ENCODE measurements at places on chromosomes 11 and 22.

- H3K36me3 ChIP-seq = no peaks in the 10 kb centered on the region
- H3K27ac ChIP-seq = no peak overlapping the region
- H3K4me1 ChIP-seq = peaks cover 11% of the 10 kb centered on the region
- no peak overlapping the region for H3K4me3 ChIP-seq
- DNase-seq = no peak
Measured at GRCh38 chr22:50704510-50705218, 32.0 kb downstream of the SHANK3 start.

- H3K36me3 ChIP-seq = no peaks in the 10 kb centered on the region
Measured at GRCh38 chr22:35554297-35554845, 13.7 kb downstream of the RASD2 start.

DNA sequence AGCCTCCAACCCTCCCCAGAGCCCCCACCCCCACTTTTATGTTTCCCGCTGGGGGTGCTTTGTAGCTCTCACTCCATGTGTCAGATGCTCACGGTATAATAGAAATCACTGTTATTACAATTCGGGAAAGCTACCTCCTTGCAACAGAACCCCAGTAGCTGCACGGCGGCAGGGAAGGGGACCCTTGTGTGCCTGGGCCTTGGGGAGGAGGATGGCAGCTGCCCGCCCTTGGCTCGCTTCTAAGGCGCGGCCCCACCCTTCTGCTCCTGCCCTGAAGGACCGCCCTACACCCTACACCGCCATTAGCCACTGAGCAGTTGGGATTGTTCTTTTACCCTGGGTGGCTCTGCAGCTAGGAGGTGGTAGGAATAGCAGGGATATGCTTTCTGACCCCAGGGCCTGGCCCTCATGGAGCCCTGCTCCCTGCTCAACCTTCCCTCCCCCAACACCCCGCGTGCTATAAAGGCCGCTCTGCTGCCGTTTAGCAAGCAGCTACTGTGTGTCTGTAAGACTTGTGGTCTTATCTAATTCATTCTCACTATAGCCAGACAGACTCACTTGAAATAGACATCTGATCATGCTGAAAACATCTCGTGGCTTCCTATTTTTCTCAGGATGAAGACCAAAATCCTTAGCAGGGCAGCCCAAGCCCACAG, 219.7 kb downstream of the CEP164 start:
- no peak overlapping the region for H3K27ac ChIP-seq
- no peak overlapping the region for H3K4me3 ChIP-seq
- no peak for DNase-seq
- H3K27me3 ChIP-seq = peaks cover 8% of the 10 kb centered on the region

GRCh38 chr11:122107566-122107965, 8.4 kb downstream of the BLID start:
- no peak overlapping the region for H3K27ac ChIP-seq
- H3K4me3 ChIP-seq = no peak overlapping the region
- no peaks in the 10 kb centered on the region for H3K4me1 ChIP-seq
- H3K36me3 ChIP-seq = no peaks in the 10 kb centered on the region

DNA sequence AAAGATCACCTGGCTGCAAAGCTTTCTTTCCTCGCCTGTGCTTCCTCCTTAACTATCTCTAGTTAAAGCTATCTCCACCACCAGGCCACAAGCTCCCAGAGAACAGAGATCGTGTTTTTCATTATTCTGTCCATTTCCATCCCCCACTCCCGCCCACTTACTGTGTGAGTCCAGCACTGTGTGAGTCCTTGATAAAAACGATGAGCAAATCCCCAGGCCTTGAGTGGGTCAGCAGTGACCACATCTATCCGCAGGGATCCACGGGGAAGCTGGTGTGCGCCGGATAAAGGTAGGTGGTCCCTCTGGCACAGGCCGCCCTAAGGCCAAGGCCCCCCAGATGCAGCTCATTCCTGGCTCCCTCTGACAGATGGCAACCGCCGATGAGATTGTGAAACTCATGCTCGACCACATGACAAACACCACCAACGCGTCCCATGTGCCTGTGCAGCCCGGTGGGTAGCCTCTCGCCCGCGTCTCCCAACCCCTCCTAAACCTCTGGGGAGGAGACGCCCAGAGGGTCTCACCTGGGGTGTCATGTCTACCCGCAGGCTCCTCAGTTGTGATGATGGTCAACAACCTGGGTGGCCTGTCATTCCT, 9.3 kb downstream of the TKFC start:
- no peak overlapping the region for H3K4me3 ChIP-seq
- no peak for DNase-seq
- H3K4me1 ChIP-seq = peaks cover 2% of the 10 kb centered on the region
- no peaks in the 10 kb centered on the region for H3K36me3 ChIP-seq
- H3K27me3 ChIP-seq = no peaks in the 10 kb centered on the region

GRCh38 chr11:117928446-117929141, 608 bp downstream of the TMPRSS13 start:
- no peaks in the 10 kb centered on the region for H3K36me3 ChIP-seq
- H3K4me3 ChIP-seq = peak overlapping the region; percentile 72
- peaks cover 39% of the 10 kb centered on the region for H3K4me1 ChIP-seq
- H3K27me3 ChIP-seq = no peaks in the 10 kb centered on the region
- peak; percentile 31 for DNase-seq

DNA sequence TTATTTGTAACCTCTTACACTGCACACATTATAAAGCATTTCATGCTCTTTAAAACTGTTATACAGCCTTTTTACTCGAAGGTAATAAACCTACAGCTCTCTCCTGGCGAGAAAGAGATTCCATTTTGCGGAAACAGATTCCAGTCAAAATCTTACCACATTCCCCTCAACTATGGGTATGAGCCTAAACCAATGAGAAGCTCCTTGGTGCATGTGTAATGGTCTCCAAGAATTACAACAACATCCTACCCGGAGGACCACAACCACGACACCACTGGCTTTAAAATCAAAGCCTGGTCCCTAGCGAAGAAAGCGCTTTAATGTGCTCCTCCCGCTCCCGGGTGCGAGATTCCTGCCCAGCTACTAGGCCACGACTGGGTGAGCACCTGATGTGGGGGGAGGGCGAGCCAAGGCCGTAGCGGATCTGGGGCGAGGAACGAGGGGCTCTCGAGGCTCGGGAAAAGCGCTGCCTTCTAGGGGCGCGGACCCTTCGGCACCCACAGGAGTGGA, 821 bp downstream of the CELF1 start:
- H3K4me1 ChIP-seq = peaks cover 45% of the 10 kb centered on the region
- H3K27me3 ChIP-seq = no peaks in the 10 kb centered on the region
- DNase-seq = no peak
- H3K27ac ChIP-seq = peak overlapping the region; percentile 97
- H3K4me3 ChIP-seq = peak overlapping the region; percentile 96

GRCh38 chr11:128904656-128905344, 13.6 kb downstream of the KCNJ5 start:
- no peaks in the 10 kb centered on the region for H3K36me3 ChIP-seq
- no peak overlapping the region for H3K27ac ChIP-seq
- H3K4me3 ChIP-seq = peak overlapping the region; percentile 78
- DNase-seq = no peak
- H3K27me3 ChIP-seq = peaks cover 14% of the 10 kb centered on the region

DNA sequence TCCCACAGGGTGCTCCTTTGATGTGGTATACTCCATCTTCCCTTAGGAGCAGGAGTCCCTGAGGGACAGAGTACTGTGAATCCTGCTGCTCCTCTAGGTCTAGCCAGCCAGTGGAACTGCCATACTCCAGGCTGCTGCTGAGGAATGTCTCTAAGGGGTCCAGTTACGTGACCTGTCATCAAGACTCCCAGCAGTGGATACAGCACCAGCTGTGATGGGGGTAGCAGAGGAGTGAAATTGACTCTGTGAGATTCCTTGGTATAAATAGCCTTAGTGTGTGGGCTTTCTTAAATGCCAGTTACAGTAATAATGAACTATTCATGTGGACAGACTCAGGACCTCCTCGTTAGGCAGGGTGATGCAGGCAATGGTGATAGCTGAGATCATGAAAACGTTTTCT, 140.4 kb upstream of the LUZP2 start:
- H3K36me3 ChIP-seq = no peaks in the 10 kb centered on the region
- H3K27ac ChIP-seq = no peak overlapping the region
- H3K4me1 ChIP-seq = no peaks in the 10 kb centered on the region
- no peak overlapping the region for H3K4me3 ChIP-seq
- DNase-seq = no peak

DNA sequence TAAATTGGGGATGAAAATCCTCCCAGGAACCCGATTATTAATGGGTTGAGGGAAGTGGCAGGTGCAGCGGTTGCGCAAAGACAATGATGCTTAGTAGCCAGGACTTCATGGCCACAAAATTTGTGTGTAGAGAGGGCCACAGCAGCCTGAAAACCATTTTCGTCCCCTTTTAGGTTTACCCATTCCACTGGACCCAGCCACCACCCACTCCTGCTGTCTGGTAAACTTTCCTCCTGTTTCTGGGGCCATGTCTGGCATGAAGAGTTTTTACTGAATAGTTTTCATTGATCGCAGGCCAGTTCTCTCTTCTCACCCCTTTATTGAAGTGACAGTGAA, 69.5 kb upstream of the SYT13 start:
- peak overlapping the region; percentile 83 for H3K4me3 ChIP-seq
- H3K4me1 ChIP-seq = peaks cover 24% of the 10 kb centered on the region
- H3K27me3 ChIP-seq = no peaks in the 10 kb centered on the region
- DNase-seq = no peak

DNA sequence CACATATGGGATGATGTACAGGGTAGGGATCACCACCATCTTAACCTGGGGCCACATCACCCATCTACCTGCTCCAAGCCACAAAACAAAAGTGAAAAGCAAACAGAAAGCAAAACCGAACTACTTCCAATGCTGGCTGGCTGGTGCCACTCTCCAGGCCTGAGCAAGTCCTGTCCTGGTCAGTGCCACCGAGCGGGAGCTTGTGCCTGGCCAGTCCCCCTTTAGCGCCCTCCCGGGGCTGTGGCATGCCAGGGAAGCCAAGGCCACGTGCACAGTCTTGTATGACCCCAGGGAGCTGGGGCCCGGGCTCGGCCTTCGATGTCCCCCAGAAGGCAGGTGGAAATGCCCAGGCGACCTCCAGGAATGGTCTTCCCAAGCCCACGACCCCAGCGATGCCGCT, 17.9 kb upstream of the NAP1L4 start:
- H3K36me3 ChIP-seq = peaks cover 3% of the 10 kb centered on the region
- H3K4me1 ChIP-seq = peaks cover 22% of the 10 kb centered on the region
- H3K27ac ChIP-seq = no peak overlapping the region
- H3K4me3 ChIP-seq = peak overlapping the region; percentile 26
- no peaks in the 10 kb centered on the region for H3K27me3 ChIP-seq

DNA sequence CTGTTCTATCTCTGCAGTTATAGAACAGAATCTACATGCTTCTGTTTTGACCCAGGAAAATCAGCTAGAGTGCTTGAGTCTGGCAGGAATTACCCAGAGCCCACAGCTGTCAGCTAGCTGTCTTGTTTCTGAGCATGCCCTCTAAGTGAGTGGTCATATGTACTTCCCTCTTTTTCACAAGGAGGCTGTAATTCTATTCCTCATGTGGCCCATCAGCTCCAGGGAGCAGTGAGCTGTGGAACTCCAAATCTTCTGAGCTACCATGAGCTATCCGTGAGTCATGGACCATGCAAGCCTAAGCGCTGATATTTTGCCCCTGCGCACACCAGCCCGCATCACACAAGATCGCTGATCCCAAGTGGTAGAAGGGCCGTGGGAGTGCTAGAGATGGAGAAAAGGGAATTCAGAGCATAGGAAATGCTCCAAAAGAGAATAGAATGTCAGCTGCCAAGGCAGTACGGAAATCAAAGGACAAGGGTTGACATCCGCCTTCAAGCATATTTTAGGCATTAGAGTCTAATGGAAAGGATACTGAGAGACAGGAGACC, 5.4 kb downstream of the FJX1 start:
- peaks cover 53% of the 10 kb centered on the region for H3K27me3 ChIP-seq
- H3K4me1 ChIP-seq = no peaks in the 10 kb centered on the region
- H3K4me3 ChIP-seq = no peak overlapping the region
- no peak for DNase-seq
- no peak overlapping the region for H3K27ac ChIP-seq

GRCh38 chr11:99446400-99446799, 425.7 kb downstream of the CNTN5 start:
- no peak for DNase-seq
- no peaks in the 10 kb centered on the region for H3K4me1 ChIP-seq
- H3K27me3 ChIP-seq = no peaks in the 10 kb centered on the region
- no peaks in the 10 kb centered on the region for H3K36me3 ChIP-seq

- no peaks in the 10 kb centered on the region for H3K4me1 ChIP-seq
- no peak overlapping the region for H3K4me3 ChIP-seq
- no peaks in the 10 kb centered on the region for H3K36me3 ChIP-seq
- DNase-seq = no peak
- H3K27me3 ChIP-seq = no peaks in the 10 kb centered on the region
Measured at GRCh38 chr11:16347928-16348685, 8.2 kb downstream of the SOX6 start.

- peaks cover 16% of the 10 kb centered on the region for H3K4me1 ChIP-seq
- DNase-seq = no peak
- peaks cover 30% of the 10 kb centered on the region for H3K27me3 ChIP-seq
- no peak overlapping the region for H3K27ac ChIP-seq
- H3K4me3 ChIP-seq = no peak overlapping the region
Measured at GRCh38 chr11:86955111-86955360, 159 bp downstream of the FZD4 start.

DNA sequence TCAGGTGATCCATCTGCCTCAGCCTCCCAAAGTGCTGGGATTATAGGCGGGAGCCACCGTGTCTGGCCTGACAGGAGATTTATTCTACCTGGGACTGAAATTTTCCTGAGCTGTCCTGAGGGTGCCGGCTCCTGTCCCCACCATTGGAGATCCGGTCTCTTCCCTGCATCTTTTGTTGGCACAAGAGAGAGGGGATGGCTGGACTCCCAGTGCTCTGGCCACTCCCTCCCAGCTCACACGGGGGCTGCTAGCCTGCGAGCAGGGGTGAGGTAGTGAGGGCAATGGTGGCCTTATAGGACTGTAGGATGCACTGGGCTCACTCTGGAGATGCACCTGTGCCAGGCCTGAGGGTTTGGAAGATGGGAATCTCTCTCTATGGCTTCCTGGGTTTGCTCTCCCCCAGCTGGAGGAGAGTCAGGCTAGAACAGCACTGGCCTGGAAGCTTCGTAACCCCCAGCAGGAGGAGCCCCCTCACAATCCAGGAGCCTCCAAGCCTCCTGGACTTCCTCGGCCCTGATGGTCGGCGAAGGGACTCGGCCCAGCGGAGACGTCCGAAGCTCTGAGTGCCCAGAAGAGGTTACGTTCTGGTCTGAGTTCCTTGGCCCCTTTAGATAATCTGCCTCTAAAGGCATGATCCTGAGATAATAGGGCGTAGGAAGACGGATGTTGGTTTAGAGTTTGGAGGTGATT, 106.4 kb downstream of the NECTIN1 start:
- no peaks in the 10 kb centered on the region for H3K4me1 ChIP-seq
- DNase-seq = no peak
- no peaks in the 10 kb centered on the region for H3K36me3 ChIP-seq
- no peak overlapping the region for H3K27ac ChIP-seq
- no peak overlapping the region for H3K4me3 ChIP-seq
- no peaks in the 10 kb centered on the region for H3K27me3 ChIP-seq

- DNase-seq = no peak
- H3K27me3 ChIP-seq = no peaks in the 10 kb centered on the region
- H3K4me1 ChIP-seq = no peaks in the 10 kb centered on the region
- H3K36me3 ChIP-seq = peaks cover 49% of the 10 kb centered on the region
- H3K27ac ChIP-seq = no peak overlapping the region
Measured at GRCh38 chr11:43746670-43747069, 66.1 kb downstream of the HSD17B12 start.
